ENCODE measurements at places on chromosomes 3 and 15.

DNA sequence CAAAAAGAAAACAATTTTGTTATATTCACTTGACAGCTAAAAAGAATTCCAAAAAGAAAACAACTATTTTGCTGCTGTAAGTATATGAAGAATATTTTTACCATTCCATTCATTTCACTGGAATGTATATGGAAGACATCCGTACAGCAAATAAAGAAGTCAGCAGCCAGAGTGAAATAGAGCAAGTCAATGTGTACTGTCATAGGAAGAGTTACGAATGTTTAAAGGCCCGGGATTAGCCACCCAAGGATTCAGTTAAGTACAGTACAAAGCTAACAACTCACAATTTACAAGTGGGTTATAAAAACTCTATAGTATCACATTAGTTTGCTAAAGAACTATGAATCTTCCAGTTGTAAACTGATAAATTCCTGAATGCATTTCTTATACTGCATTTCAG is 14.4 kb upstream of the XXYLT1 start:
- no peak for DNase-seq

- DNase-seq = no peak
Observed at GRCh38 chr3:17514597-17514996, 227.8 kb downstream of the TBC1D5 start.

DNA sequence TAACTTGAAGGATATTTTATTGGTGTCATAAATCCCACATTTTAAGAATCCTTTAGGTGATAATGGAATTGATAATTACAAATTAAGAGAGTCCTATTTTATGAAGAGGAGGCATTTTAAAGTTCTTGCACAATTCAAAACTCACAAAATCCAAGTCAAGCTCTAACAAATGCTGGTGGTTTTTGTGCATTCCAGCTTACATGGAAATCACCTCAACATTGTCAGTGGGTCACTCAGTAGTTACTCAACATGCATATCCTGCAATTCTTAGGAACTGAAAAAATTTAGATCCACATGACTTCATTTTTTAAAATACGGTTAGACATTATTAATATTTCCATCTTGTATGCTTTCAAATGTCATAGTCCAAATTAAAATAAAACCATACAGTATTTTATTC is 487.2 kb downstream of the CNTN3 start:
- DNase-seq = no peak

GRCh38 chr3:28386049-28386448 is 37.4 kb upstream of the AZI2 start:
- no peak for DNase-seq

GRCh38 chr3:73259291-73259690 is 197.8 kb downstream of the EBLN2 start:
- no peak for DNase-seq

- DNase-seq = no peak
Observed at GRCh38 chr3:111414531-111414930, 127.5 kb upstream of the CD96 start.

DNA sequence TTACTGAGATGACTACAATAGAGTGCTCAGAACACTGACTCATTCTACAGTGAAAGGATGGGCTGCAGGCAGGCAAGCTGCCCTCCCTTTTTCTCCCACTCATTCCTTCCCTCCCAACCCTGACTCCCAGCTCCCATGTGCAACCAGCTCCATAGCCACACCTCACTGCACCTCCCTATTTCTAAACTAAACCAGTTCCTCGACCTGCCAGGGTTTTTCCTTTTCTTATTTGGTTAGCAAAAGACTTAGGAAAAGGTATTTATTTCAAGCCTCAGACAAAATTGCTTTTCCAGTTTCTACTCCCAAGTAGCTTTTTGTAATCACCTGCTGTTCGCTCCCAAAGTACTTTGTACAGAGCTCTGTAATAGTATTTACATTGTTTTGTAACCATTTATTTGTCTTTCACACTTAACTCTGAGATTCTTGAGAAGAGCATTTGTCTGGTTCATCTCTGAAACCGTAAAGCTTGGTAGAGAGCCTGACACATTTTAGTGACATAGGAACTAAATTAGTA is 2.2 kb downstream of the AADAC start:
- peak; percentile 7 for DNase-seq

GRCh38 chr15:56432304-56432703 is 32.6 kb downstream of the MNS1 start:
- DNase-seq = no peak

DNA sequence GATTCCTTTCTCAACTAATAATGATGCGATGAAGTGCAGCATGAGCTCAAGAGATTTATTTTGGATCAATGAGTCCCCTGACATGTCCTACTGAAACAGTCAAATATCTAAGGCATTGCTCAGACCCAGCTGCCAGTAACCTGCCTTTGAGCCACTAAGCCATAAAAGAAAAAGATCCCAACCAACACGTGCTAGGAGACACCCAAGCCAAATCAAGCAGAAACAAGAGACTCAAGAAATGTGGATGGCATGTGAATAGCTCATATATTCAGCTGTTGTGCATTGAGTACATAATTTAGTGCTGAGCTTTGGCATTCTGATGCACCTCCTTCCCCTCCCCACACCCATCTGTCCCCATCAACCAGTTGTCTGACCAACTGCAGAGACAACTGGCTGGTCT is 29.2 kb downstream of the GJD2 start:
- DNase-seq = no peak

- DNase-seq = no peak
Observed at GRCh38 chr15:62133141-62133540, 31.9 kb downstream of the C2CD4B start.

DNA sequence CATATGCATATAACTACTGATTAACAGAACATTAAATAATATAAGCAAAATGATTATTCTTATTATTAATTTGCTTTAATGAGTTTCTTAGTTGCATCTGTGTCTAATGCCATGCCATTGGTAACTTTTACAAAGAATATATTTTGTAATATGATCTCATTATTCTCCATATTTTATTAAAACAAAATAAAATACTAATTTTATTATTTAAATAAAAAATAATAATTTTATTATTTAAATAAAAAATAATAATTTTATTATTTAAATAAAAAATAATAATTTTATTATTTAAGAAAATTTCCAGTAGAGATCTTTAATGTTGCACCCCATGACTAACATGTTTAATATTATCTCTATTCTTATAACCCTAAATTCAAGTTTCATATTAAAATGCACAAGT is 771.1 kb downstream of the NR2F2 start:
- no peak for DNase-seq

DNA sequence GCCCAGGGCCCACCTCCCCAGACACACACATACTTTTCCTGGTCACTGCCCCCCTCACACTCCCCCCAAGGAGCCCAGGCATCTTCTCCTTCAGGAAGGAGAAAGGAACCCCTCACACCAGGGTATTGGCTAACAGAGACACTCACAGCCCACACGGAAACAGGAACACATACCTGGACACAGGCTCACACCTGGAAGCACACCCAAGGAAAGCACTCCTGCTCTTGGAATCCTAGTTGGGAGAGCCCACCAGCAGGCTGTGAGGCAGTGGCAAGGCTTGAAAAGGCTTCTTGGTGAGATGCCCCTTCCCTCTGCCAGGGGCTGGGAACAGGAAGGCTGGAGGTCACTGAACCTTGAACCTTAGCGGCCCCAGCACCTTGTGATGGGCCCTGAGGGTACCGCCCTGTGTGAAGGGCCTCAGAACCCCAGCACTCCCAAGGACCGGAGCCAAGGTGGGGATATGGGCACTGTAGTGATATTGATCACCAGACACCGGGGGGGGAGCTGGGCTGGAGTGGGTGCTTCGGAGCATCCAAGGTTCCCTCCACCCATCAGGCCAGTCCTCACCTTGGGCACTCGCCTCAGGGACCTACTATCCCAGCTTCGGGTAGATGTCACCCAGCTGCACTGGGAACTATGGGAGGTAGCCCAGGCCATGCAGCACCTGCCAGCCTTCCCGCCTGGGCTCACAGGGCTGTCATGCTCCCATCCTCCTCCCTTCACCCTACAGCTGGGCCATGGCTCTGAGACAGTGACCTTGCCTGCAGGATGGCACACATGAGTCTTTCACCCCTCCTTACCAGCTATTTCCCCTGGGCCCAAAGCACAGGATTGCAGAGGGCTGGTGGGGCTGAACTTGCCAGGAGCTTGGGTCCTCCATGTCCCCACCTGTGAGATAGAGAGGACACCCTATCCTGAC is 16.4 kb downstream of the MYL3 start:
- no peak for DNase-seq

GRCh38 chr3:47347217-47347801 is 33.5 kb upstream of the PTPN23 start:
- peak; percentile 22 for DNase-seq

- no peak for DNase-seq
Observed at GRCh38 chr15:67927501-67928168, 87.8 kb upstream of the RNU6-1 start.

- DNase-seq = no peak
Observed at GRCh38 chr3:178304758-178305467, 231.3 kb upstream of the KCNMB2 start.

GRCh38 chr3:46748170-46748569 is 30.5 kb upstream of the PRSS50 start:
- DNase-seq = peak; percentile 33

GRCh38 chr15:51768018-51768417 is 16.6 kb downstream of the TMOD2 start:
- no peak for DNase-seq

GRCh38 chr15:77107068-77107467 is 36.2 kb upstream of the TSPAN3 start:
- no peak for DNase-seq

GRCh38 chr3:122299872-122300460 is 25.1 kb upstream of the CSTA start:
- peak; percentile 75 for DNase-seq

- DNase-seq = no peak
Observed at GRCh38 chr3:165805946-165806561, 31.2 kb downstream of the BCHE start.

DNA sequence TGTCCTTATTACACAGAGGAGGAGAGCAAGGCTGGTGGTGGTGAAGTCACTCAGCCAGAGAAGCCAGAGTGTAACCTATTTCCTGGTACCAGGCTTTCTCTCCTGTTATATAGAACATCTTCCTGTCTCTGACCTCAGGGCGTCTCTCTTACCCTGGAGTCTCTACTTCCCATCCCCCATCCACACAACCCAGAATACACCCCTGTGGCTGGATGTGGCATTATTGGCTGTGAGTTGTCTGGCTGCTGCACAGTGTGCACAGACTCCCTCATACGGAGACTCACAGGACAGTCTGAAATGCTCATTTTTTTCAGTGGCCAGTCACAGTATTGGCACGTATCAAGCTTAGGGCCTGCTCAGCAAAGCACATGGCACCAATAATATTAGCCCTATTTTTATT is 8.6 kb downstream of the PODXL2 start:
- DNase-seq = no peak

GRCh38 chr3:129224984-129225393 is 24.4 kb upstream of the COPG1 start:
- DNase-seq = no peak

DNA sequence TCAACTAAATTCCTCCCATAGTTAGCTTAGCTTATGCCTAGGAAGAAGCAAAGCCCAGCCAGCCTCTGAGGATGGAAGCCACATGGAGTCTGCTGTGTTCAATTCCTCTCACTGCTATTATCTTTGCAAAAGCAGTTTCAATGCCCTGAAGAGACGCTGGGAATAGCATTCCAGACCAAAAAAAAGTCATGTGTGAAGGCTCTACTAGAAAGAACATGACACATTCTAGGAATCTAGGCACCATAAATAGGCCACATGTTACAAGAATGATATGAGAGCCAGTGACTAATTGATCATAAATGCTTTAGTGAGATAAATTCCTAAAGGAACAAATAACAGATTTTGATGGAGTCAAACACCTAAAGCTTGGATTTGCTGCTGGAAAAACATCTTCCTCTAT is 800.8 kb downstream of the TUSC7 start:
- no peak for DNase-seq

- no peak for DNase-seq
Observed at GRCh38 chr15:50050986-50051743, 67.9 kb downstream of the ATP8B4 start.

GRCh38 chr15:38530113-38530512 is 34.5 kb downstream of the RASGRP1 start:
- no peak for DNase-seq

DNA sequence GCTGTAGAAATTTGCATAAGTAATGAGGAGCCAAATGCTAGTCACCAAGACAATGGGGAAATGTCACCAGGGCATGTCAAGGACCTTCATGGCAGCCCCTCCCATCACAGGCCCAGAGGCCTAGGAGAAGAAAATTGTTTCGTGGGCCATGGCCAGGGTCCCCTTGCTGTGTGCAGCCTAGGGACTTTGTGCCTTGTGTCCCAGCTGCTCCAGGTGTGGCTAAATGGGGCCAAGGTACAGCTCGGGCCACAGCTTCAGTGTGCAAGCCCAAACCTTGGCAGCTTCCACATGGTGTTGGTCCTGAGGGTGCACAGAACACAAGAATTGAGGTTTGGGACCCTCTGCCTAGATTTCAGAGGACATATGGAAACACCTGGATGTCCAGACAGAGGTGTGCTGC is 208.8 kb upstream of the TBC1D5 start:
- DNase-seq = no peak

GRCh38 chr15:99472416-99473145 is 93.2 kb upstream of the MEF2A start:
- DNase-seq = no peak

GRCh38 chr3:184954251-184954650 is 142.3 kb downstream of the VPS8 start:
- no peak for DNase-seq

DNA sequence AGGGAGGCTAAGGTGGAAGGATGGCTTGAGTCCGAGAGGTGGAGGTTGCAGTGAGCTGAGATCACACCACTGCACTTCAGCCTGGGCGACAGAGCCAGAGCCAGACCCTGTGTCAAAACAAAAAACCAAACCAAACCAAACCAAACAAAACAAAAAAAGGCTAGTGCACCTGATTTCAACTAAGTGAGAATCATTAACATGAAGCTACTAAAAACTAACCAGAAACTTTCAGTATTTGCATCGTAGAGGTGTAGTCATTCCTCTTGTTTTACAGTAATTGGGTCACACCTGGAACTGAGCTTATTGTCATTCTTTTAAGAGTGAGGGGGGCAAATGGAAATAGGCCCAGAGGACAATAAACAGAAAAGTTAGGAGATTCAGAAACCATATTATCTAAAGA is 58.5 kb downstream of the ST6GAL1 start:
- no peak for DNase-seq

- no peak for DNase-seq
Observed at GRCh38 chr3:83063446-83063845, 1302.0 kb upstream of the GBE1 start.
